Spinal cord (tissue), 10 donors: ENCODE measurements at places on chromosomes 7 and 10. TPM values are rescaled to one million over a fixed set of nuclear protein-coding genes. Genes with fewer than 3 reads are reported as not detected.

The NUTM2D gene
- 3.6 TPM for total RNA-seq

The TAC1 gene
- total RNA-seq: 14.3 TPM

The BICC1 gene
- total RNA-seq: 54.2 TPM

The LRMDA gene
- total RNA-seq: 5.6 TPM

The ABCF2 gene
- 23.6 TPM for total RNA-seq

The GIMAP7 gene
- total RNA-seq: 13.2 TPM

The NME8 gene
- not detected for total RNA-seq

The TES gene
- 28.3 TPM for total RNA-seq

The C7orf33 gene
- not detected for total RNA-seq

The PNLIP gene
- total RNA-seq: 0.20 TPM

The THNSL1 gene
- 8.7 TPM for total RNA-seq

The NPFFR1 gene
- total RNA-seq: 1.8 TPM

The DLX5 gene
- total RNA-seq: not detected

The HTRA1 gene
- total RNA-seq: 150 TPM

The ASZ1 gene
- not detected for total RNA-seq

The C10orf53 gene
- not detected for total RNA-seq

The CFAP58 gene
- 0.99 TPM for total RNA-seq

The PLAC9 gene
- 7.6 TPM for total RNA-seq

The COL1A2 gene
- 2,300 TPM for total RNA-seq

The CCZ1B gene
- total RNA-seq: 128 TPM

The CXCL12 gene
- 103 TPM for total RNA-seq

The CCM2 gene
- 25.8 TPM for total RNA-seq

The POLR3A gene
- total RNA-seq: 15.3 TPM

The MOGAT3 gene
- not detected for total RNA-seq

The FGFR2 gene
- 163 TPM for total RNA-seq

The PLCE1 gene
- total RNA-seq: 23.3 TPM

The HABP2 gene
- total RNA-seq: 0.50 TPM

The LOXL4 gene
- 1.6 TPM for total RNA-seq

The SPDYE5 gene
- 0.10 TPM for total RNA-seq

The DKK1 gene
- total RNA-seq: 3.5 TPM

The ITIH5 gene
- total RNA-seq: 132 TPM

The PHKG1 gene
- total RNA-seq: 6.5 TPM

The TNKS2 gene
- 91.9 TPM for total RNA-seq

The CHCHD3 gene
- total RNA-seq: 71.0 TPM

The ANKRD61 gene
- 0.20 TPM for total RNA-seq

The CPXM2 gene
- 12.7 TPM for total RNA-seq

The CPN1 gene
- total RNA-seq: 0.69 TPM

The CAV2 gene
- 30.7 TPM for total RNA-seq

The ZPBP gene
- not detected for total RNA-seq

The PLEKHA1 gene
- 43.4 TPM for total RNA-seq

The TAS2R3 gene
- 3.6 TPM for total RNA-seq

The TOMM7 gene
- 386 TPM for total RNA-seq

The TEX47 gene
- total RNA-seq: not detected

The PIP gene
- not detected for total RNA-seq

The OR2A5 gene
- total RNA-seq: not detected

The ZNF425 gene
- 5.7 TPM for total RNA-seq

The VSIR gene
- 33.6 TPM for total RNA-seq

The FAM20C gene
- total RNA-seq: 27.9 TPM

The NEUROG3 gene
- not detected for total RNA-seq

The PRSS1 gene
- total RNA-seq: not detected

The RNF133 gene
- 1.2 TPM for total RNA-seq

The ENKUR gene
- total RNA-seq: 10.5 TPM

The ADARB2 gene
- total RNA-seq: 4.1 TPM

The HECW1 gene
- total RNA-seq: 23.5 TPM

The CUZD1 gene
- 0.88 TPM for total RNA-seq
